ENCODE measurements at places on chromosomes 7 and 10. TPM values are rescaled to one million over a fixed set of nuclear protein-coding genes. Genes with fewer than 3 reads are reported as not detected.

Gene GPER1
- 0.25 TPM for total RNA-seq

Gene HOXA2
- total RNA-seq, result 1.7 TPM

Gene CALML3
- total RNA-seq, result not detected

Gene OR2A12
- not detected for total RNA-seq

Gene NUDT13
- total RNA-seq, result not detected

- no peak for DNase-seq
Measured at GRCh38 chr7:51789489-51789888, 472.9 kb upstream of the COBL start.

DNA sequence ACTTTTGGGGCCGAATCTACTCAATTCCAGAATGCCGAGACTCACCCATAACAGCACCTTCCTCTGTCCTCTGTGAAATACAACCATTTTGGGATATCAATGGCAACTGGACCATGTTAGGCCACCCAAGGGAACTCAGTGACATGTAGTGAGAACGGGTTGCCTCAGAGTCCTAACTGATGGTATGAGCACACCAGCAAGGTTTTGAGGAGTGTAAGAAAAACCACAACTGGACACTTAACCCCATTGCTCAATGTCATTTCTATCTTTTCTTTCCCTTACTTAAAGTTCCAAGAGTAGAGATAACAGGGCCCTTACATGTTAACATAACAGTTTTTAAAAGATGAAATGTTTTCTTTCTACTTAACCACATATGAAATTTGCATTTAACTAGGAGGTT is 67.1 kb downstream of the TNS3 start:
- DNase-seq, result no peak

- DNase-seq, result no peak
Measured at GRCh38 chr7:51188987-51189386, 127.6 kb downstream of the COBL start.

- DNase-seq, result no peak
Measured at GRCh38 chr10:112607506-112607905, 160.5 kb downstream of the VTI1A start.

DNA sequence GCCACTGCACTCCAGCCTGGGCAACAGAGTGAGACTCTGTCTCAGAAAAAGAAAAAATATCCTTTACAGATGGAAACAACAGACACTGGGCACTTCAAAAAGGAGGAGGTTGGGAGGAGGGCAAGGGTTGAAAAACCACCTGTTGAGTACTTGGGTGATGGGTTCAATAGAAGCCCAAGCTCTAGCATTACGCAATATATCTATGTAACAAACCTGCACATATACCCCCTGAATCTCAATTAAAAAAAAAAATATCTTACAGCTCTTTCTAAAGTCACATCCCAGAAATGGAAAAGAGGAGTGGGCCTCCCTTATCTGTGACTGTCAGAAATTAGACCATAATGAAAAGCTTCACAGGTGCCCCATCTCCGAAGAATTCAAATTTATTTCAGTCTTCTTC is 12.1 kb downstream of the VIM start:
- no peak for DNase-seq

DNA sequence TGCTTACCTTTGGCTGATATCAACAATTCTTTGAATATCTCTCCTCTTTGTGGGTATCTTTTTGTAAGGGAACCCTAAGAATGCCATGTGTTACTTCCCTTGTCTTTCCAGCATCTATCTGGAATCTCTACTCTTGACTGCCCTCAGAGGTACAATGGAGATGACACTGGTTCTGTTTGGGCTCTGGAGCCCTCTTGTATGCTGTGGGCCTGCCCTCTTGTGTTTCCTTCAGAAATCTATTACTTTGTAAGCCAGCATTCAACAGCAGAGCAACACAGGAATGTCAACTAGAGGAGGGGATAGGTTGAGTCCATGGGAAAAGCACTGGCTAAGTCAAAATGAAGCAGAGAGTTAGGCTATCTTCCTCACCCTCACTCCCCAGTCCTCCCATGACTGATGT is 142.3 kb downstream of the XPNPEP1 start:
- DNase-seq, result no peak

- no peak for DNase-seq
Measured at GRCh38 chr7:133428326-133428725, 175.4 kb downstream of the EXOC4 start.

All from M059J (cell line).